Vagina (tissue), 2 donors: ENCODE measurements at places on chromosomes 16 and 17.

- DNase-seq = no peak
Observed at GRCh38 chr16:14043278-14043677, 27.8 kb upstream of the MRTFB start.

DNA sequence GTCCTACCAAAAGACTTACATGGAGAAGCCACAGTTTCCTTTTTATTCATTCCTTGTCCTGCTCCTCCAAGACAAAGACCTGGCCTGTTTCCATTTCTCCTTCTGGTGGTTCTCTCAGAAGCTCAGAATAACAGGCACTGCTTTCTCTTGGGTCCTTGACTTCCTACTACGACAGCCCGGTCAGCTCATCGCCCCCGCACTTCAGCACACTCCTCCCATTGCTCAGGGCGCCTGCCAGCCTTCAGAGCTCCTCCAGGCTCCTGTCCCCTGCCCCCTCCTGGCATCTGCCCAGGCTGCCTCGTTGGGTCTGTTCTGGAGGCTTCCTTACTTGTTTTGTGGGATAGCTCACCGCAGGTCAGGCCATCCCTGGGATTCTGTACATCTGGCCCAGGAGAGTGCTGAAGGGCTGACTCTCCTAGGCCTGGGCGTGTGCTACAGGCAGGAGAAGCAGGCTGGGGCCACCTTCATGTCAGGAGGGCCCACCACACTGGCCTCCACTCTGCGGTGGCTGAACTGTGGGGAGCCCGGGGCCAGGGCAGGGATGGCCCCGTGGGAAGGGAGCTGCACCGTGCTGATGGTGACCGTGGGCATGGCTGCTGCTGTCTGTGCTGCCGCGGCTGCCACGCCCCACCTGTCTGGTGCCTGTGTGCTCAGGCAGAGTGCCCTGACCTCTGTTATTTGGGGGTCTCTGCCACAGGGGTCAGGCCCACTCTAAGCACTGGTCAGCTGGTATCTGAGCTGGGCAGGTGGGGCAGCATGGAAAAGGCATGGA, 17.7 kb downstream of the TCF25 start:
- no peak for DNase-seq

GRCh38 chr17:17613708-17614114, 22.2 kb upstream of the PEMT start:
- DNase-seq = no peak

- no peak for DNase-seq
Observed at GRCh38 chr16:72517154-72517553, 345.2 kb upstream of the PMFBP1 start.

DNA sequence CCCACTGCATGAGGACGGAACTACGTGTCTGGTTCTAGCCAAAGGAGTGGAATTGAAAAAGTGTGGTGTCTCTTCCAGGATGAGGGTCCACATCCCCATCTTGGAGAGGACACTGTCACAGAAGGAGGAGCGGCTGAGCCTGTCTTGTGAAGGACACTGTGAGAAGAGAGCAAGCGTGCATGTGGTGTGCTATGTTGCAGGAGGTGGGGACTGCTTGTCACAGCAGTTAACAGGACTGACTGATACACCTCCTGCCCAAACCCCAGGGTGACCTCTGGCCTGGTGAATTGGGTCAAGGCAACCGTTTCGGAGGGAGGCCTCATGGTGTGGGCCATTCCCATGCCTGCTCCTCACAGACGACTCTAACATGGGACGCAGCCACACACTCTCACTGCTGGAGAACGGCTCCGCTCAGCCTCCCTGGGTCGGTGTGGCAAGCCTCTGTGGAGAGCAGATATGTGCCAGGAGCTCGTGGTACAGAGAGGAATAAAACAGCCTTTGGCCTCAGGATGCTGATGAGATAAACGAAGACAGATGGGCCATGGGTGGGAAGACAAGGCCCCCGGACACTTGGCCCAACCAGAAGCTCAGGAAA, 56.4 kb upstream of the RBFOX3 start:
- no peak for DNase-seq

- DNase-seq = no peak
Observed at GRCh38 chr16:53224951-53225533, 170.3 kb downstream of the CHD9 start.

DNA sequence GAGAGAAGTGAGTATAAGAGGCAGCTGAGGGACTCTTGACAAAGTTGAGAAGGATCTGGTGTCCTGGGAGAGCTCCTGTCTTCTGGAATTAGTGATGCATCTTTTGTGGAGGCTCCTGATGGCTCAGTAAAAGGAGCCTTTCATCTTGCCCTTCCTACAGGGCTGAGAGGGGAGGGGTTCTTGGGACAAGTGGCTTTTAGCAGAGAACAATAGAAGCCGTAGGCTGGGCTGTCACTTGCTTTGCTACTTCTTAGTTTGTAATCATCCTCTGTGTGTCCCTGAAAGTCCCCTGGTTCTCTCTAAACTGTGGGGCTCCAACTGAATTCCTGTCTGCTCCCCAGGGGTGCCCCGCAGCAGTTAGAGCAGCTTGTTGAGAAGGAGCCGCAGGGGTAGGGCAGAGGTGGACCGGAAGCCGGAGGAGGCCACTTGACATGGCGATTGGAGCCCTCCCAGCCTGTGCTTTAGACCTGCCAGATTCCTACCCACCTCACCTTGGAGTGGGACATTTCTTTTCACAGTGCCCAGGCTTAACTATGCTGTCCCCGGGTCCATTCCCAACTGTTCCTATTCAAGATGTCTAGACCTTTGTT, 85.1 kb downstream of the PRKCA start:
- no peak for DNase-seq

DNA sequence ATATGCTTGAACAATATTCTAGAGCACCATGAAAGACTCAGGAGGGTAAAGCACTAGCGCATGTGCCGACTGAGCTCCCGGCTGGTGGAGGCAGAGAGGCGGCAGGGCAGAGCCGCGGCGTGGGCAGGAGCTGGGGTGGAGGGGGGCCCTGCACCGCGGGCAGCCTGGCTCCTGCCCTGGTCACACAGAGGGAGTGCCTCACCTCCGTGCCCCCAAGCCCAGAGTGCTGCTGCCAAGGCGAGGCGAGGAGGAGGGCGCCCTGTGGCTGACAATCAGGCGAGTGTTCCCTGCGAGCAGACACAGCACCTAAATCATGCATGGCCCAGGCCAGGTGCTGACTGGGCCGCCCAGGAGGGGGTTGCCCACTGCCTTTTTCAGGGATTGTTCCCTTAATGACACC, 105.8 kb upstream of the TNRC6C start:
- no peak for DNase-seq
